ENCODE measurements at places on chromosomes 6 and 20.

DNA sequence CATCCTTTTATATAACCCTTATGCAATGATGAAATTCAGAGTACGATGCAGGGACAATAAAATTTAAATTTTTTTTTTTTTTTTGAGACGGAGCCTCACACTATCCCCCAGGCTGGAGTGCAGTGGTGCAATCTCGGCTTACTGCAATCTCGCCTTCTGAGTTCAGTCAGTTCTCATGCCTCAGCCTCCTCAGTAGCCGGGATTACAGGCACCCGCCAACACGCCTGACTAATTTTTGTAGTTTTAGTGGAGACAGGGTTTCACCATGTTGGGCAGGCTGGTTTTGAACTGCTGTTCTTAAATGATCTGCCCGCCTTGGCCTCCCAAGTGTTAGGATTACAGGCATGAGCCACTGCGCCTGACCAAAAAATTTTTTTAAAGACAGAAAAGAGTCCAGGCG lies 15.2 kb downstream of the MTO1 start:
- DNase-seq: no peak

DNA sequence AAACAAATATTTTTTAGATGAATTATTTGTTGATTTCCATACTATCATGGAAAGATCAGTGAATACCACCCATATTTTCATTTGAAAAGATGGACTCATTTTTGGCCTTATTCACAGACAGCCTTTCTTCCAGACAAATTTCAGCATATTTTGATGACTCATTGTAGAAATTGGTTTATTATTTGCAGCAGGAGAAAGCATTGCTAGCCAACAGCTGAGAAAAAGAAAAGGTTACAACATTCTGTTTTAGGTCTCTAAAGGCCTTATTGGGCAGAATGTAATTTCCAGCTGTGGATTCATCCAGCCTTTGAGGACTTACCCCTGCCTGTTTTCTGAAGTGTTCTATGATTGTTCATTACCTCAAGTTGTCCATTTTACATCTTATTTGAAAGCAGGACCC lies 201.9 kb downstream of the PLCB4 start:
- DNase-seq: no peak

- DNase-seq: no peak
Observed at GRCh38 chr20:61516346-61517208, 264.5 kb downstream of the CDH4 start.

DNA sequence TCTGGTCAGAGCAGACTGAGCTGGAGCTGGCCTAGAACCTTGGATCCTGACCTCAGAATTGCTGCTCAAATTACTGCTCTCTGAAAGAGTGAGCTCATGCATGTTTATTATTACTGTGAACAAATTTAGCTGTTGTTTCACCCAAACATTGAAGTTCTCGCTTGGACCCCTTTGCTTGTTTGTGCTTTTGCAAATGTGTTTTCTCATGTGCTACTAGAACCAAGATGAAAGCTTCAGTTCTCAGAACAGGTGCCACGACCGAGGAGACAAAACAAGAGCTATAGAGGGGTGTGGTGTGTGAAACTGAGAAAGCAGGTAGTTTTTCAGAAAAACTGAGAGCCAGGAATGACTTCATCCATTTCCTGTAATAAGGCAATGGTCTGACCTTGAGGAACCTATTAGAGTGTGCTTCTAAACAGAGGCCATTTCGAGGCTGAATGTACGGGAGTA lies 50.0 kb upstream of the ESR1 start:
- DNase-seq: no peak

DNA sequence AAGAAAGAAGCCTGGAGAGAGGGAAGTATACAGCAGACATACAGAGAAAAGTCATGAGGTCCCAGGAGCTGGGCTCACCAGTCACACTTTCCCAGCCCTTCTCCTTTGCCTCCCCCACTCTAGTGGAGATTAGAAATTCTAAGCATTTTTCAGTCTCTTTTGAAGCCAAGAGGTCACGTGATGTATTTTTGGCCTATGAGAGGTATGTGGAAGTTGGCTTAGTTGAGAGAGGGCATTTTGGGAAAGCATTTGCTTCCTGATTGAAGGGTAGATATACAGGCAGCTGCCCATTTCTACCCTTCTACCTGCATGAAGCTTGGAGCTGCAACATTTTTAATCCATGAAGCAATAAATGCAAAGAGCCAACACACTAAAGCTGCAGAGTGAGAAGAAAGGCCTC lies 106.0 kb upstream of the TNFAIP3 start:
- DNase-seq: no peak

DNA sequence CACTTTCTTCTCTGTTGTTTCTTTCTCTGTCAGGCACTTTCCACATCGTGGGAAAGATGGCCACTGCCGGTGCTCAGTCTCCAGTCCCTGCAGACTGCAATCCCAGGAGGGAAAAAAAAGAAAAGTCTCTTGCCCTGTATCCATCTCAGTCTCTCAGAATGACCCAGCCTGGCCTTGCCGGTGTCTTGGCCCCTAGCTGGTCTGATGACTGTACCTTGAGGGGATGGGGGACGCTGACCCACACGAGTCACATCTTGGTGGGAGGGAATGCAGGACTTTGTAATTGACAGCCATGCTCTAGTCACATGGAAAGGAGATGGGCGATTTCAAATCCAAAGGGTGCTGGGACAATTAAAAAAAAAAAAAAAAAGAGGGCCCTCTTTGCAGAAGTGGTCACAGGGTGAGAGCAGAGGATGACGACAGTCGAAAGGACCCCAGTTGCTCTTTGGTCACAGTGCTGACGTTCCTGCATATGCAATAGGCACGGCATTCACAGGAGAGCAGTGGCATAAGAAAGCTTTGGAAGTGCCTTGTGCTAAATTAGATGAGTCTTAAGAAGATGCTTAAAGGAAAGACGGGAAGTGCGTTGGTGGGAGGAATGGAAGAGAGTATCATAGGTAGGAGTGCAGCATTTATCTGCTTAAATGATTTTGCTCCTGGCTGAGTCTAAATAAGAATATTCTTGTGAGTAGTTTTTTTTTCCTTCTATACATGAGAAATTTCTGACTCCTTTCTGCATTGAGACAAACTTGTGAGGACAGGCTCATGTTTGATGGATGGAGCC lies 63.9 kb upstream of the AKAP12 start:
- DNase-seq: no peak

- DNase-seq: no peak
Observed at GRCh38 chr6:118917546-118918328, 17.2 kb downstream of the MCM9 start.

DNA sequence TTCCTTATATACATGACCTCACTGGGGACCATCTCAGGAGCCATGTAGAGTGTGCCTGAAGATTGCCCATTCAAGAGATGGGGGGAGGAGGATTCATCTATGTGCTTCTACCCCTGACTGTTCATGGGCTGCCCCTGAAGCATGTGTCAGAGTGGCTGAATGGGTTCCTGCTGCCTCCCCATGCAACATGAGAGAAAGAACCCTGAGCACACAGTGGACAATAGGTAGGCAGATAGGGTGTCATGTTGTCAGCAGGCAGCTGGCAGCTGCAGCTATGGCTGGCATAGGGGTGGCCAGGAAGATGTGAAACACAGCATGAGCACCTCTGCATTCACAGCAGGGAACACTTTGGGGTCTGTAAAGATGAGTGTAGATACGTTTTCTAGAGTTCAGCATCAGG lies 208.4 kb upstream of the CNR1 start:
- no peak for DNase-seq

- DNase-seq: no peak
Observed at GRCh38 chr6:1760876-1761275, 151.2 kb downstream of the FOXC1 start.

- no peak for DNase-seq
Observed at GRCh38 chr6:71254323-71254722, 34.3 kb upstream of the OGFRL1 start.

- DNase-seq: no peak
Observed at GRCh38 chr20:63735859-63736718, at the start of gene LIME1. LIME1 (plus strand) TSS chr20:63736664; CDS start chr20:63737550, 886 bp downstream.
